ENCODE measurements at places on chromosomes 5 and 9. TPM values are rescaled to one million over a fixed set of nuclear protein-coding genes. Genes with fewer than 3 reads are reported as not detected.

The LCNL1 gene
- not detected for total RNA-seq

The RNF208 gene
- not detected for total RNA-seq

The FOXD4L5 gene
- total RNA-seq: not detected

The FGF18 gene
- total RNA-seq: 4.4 TPM

The RCL1 gene
- 21.2 TPM for total RNA-seq

The SLC45A2 gene
- total RNA-seq: 0.79 TPM

The CDKN2A gene
- total RNA-seq: 36.4 TPM

The ITGA2 gene
- total RNA-seq: 39.6 TPM

The ZBED3 gene
- under 0.01 TPM for total RNA-seq

The SEPTIN8 gene
- total RNA-seq: 97.4 TPM

The UGT3A2 gene
- not detected for total RNA-seq

The ADAMTS13 gene
- 2.0 TPM for total RNA-seq

The CXXC5 gene
- 50.6 TPM for total RNA-seq

The FBXW5 gene
- 112 TPM for total RNA-seq

The SLC2A8 gene
- total RNA-seq: 11.2 TPM

The DPYSL3 gene
- total RNA-seq: 142 TPM

The OBP2B gene
- total RNA-seq: not detected

The AIF1L gene
- 48.7 TPM for total RNA-seq

The NAIF1 gene
- total RNA-seq: 11.1 TPM

The CNTLN gene
- 3.5 TPM for total RNA-seq

The RAB3C gene
- under 0.01 TPM for total RNA-seq

The GCNT4 gene
- 7.5 TPM for total RNA-seq

The MYOZ3 gene
- total RNA-seq: not detected

The TMEM174 gene
- not detected for total RNA-seq

The ADRB2 gene
- total RNA-seq: 4.3 TPM

The SHOC1 gene
- not detected for total RNA-seq

The LECT2 gene
- total RNA-seq: not detected

The TERT gene
- total RNA-seq: not detected

The HAVCR1 gene
- not detected for total RNA-seq

The SLC6A18 gene
- not detected for total RNA-seq

The RANBP6 gene
- total RNA-seq: 44.4 TPM

The FABP6 gene
- total RNA-seq: not detected

The DDX46 gene
- 19.2 TPM for total RNA-seq

The ZNF483 gene
- total RNA-seq: 0.79 TPM

The PARP8 gene
- 27.7 TPM for total RNA-seq
